Purkinje cell (primary cell): ENCODE measurements at places on chromosomes 2 and 18. TPM values are rescaled to one million over a fixed set of nuclear protein-coding genes. Genes with fewer than 3 reads are reported as not detected.

Gene RGPD3
- 0.49 TPM in 1 of 2 replicates, not detected in the other for polyA plus RNA-seq

Gene ASB18
- 0.62 TPM in 1 of 2 replicates, not detected in the other for polyA plus RNA-seq

Gene STK39
- polyA plus RNA-seq, result 67.7 and 99.3 TPM in 2 replicates

Gene PID1
- polyA plus RNA-seq, result 2.9 and 10.3 TPM in 2 replicates

Gene GATA6
- polyA plus RNA-seq, result not detected in 2 replicates

Gene ADAM23
- polyA plus RNA-seq, result 74.9 and 105 TPM in 2 replicates

Gene ODC1
- 12.6 and 14.1 TPM in 2 replicates for polyA plus RNA-seq

Gene RAD51AP2
- polyA plus RNA-seq, result 0.46 TPM in 1 of 2 replicates, not detected in the other
